ENCODE measurements at places on chromosomes 16 and 17.

DNA sequence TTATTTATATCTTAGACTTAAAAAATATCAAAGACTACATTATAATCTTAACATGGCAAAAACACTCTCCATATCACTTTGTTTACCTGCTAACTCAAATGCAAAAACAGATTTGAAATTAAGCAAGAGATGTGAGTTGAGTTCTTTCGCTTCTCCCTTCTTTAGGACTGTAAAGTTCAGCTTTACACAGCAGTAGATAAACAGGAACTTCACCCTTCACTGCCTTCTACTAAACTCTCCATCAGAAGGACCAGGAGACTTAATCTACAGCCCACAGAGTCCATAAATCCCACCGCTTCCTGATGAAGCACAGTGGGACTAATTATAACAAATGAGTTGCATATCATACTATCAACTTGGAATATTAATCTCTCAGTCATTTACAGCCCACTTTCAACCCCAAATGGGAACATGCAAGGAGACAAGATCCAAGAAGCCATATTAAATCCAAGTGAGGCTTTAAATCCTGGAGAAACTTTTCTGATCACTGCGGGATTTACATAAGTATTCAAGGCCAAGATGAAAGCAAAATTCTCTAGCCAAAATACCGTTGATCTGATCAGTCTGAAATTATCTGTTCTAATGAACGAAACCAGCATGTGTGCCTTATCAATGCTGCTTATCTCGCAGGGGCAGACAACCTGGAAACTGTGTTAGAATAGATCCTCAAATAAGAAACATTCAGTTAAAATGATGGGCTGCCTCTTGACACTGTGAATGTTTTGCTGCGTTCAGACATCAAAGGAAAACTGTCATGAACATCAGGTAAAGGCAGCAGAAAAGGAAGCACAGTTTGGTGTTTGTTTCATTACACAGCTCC lies 1.6 kb downstream of the AMFR start:
- no peak for DNase-seq

DNA sequence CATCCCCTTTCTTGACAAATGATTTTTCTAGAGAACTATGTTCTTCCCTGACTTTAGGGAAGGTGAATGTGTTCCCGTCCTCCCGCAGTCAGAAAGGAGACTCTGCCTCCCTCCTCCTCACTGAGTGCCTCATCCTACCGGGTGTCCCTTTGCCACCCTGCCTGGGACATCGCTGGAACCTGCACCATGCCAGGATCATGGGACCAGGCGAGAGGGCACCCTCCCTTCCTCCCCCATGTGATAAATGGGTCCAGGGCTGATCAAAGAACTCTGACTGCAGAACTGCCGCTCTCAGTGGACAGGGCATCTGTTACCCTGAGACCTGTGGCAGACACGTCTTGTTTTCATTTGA lies 7.4 kb downstream of the NAT9 start:
- DNase-seq, result no peak

DNA sequence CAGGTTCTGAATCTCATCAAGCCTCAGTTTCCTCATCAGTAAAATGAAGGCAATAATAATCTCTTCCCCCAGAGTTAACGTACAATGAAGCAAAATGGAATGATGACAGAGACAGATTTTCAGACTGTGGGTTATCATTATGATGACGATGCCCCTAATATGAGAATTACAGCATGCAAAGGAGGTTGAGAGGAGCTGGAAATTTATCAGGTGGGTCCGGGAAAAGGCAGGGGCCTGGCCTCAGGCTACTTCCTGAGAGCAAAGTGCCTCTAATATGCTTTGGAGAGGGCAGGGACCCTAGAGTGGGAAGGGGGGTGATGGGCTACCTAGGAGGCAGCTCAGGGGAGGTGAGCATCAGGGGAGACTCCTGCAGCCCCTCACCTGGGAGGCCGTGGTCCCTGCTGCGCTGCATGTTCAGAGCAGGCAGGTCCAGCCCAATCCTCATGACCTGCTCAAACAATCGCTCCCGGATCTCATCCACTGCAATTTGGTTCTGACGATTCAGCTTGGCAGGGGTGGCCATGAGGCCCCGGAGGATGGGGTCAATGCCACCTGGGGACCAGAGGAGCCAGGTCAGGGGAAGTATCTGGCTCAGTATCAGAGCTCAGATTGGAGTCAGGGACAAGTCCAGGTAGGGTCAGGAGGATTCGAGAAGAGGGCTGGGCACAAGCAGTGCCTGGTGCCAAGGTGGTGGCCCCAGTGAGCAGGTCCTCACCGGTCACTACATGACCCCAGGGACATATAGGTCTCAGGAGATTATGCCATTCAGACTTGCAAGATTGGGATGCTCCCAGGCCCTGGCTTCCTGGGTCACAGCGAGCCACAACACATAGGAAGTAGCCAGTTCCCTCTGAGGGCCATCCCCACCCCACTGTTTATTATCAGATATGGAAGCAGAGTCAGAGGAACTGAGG lies 8.1 kb downstream of the MPO start:
- DNase-seq, result no peak

- no peak for DNase-seq
Observed at GRCh38 chr16:52603015-52603414, 56.1 kb upstream of the TOX3 start.

DNA sequence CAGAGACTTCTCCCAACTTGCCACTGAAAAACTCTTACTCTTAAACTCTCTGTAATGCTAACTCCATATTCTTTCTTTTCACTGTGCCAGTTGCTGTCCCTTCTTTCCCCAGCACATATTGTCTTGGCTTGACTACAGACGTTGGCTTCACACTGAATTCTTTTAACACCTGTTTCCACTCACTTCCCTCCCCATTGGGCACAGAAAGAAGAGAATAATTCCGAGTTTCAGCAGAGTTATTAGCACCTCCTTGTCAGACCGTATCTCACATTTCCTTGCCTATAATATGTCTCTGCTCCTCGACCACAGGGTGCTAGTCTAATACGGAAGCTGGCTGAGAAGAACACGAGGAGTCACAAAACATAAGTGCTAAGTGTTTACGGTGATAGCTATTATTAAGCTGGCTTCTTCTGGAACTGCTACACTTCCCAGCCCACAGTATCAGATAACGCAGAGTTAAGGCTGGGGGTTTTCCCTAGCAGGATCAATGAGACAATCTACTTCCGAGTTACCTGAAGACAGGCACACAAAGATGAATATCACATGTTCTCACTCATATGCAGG lies 188.5 kb upstream of the CDH8 start:
- DNase-seq, result no peak

DNA sequence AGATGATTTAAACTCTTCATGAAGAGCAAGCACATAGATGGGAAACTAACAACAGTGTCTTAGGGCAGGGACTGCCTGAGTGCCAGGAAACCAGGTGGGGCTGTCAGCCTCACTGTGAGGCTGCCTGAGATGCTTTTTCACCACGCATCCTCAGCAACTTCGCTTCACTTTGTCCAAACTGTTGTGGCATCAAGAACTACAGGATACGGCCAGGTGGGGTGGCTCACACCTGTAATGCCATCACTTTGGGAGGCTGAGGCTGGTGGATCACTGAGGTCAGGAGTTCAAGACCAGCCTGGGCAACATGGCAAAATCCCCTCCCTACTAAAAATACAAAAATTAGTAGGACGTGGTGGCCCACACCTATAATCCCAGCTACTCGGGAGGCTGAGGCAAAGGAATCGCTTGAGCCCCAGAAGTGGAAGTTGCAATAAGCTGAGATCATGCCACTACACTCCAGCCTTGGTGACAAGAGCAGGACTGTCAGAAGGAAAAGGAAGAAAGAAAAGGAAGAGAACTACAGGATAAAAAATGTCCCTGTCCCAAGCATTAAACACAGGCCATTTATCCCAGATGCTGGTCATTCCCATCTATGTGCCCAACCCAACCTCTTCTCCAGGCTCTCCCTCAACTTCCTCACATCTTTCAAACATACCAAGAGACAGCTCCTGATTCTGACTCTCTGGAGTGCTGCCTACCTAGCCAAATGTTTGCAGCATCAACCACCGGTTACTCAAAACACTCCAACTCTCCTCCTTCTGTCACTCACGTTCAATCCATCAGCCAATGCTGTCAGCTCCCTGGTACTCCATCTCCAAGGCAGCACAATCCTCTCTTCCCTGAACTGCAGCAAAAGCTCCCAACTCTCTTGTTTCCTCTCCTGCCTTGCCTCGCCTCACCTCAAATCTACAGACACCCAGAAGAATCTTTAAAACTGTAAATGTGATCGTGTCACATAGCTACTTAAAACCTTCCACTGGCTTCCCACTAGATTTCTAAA lies 1.6 kb downstream of the EIF4A3 start:
- no peak for DNase-seq

- no peak for DNase-seq
Observed at GRCh38 chr16:3949946-3950342, 69.4 kb upstream of the CREBBP start.

Measured in GM12891 (cell line).